Lower lobe of right lung (tissue), 2 donors: ENCODE measurements at places on chromosomes 12 and 14.
A peak's percentile ranks its signal among the peaks of the same experiment; 100 is the strongest.

GRCh38 chr14:34000396-34000795 lies 49.5 kb upstream of the EGLN3 start:
- DNase-seq = no peak

DNA sequence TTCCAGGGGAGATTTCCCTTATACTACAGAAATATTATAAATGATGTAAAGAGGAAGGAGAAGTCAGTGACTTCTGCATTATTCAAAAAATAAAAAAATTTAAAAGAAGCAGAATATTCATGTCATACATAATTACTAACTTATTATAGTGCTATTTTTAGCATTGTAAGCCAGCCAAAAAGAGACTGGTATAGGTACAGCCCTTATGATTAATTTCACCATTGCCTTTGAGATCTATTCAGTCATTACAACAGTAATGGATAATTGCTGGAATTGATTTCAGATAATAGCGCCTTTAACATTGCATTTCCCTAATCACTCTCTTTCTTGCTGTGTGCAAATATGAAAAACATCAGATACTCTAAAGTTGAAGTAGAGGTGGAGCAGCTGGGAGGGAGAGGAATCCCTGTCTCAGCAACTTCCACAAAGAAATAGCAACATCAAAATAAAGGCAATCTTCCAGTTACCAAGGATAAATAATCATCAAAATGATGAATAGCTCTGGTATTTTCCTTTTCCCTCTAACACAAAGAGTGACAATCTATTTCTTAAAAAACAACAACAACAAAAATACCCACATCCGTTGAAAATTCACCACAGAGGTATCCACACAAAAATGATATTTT lies 71.8 kb upstream of the OVCH1 start:
- no peak for DNase-seq

DNA sequence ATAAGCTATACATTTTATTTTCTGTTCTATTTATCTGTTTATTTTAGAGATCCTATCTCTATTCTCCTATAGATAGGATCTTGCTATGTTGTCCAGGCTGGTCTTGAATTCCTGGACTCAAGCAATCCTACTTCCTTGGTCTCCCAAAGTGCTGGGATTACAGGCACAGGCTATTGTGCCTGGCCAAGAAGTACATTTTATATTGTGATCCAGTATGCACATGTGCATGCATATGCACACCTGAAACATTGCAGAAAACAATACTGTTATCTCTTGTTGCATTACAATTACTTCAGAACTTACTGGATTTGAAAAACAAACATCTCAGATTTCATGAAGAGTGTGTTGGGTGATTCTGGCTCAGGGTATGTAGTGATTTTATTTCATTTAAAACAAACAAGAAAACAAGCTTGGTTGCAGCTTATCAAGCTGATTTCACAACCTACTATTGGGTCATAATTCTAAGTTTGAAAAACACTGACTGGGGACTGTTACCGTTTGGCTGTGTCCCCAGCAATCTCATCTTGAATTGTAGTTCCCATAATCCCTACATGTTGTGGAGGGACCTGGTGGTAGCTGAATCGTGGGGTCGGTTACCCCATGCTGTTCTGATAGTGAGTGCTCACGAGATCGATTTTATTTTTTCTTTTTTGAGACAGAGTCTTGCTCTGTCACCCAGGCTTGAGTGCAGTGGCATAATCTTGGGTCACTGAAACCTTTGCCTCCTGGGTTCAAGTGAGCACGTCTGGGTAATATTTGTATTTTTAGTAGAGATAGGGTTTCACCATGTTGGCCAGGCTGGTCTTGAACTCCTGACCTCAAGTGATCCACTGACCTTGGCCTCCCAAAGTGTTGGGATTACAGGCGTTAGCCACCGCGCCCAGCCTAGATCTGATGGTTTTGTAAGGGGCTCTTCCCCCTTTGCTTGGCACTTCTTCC lies 31.3 kb downstream of the ERC1 start:
- no peak for DNase-seq

- DNase-seq = no peak
These were observed 45.3 kb downstream of the SPRING1 start for GRCh38 chr12:116692605-116693004.

- DNase-seq = no peak
These were observed 12.0 kb downstream of the PDE6H start for GRCh38 chr12:14984766-14985285.

DNA sequence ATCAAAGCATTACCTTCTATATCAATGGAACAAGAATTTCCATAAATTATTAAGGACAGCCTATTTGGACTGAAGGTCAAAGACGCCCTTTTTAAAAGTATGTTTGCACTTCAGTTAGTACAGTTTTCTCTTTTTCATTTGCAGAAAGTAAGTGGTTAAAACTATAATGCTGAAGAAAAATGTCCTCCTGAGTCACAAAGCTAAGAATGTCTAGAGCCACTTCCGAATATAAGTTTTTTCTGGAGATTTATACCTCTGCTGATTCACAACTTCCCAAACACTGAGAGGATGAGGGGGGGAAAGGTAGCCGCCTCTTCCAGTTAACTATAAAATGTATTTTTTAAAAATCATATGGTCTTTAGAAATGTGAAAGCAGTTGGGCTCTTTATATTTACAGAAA lies 84.9 kb downstream of the DUSP6 start:
- no peak for DNase-seq

GRCh38 chr14:50022661-50023060 lies 93.7 kb downstream of the VCPKMT start:
- no peak for DNase-seq

DNA sequence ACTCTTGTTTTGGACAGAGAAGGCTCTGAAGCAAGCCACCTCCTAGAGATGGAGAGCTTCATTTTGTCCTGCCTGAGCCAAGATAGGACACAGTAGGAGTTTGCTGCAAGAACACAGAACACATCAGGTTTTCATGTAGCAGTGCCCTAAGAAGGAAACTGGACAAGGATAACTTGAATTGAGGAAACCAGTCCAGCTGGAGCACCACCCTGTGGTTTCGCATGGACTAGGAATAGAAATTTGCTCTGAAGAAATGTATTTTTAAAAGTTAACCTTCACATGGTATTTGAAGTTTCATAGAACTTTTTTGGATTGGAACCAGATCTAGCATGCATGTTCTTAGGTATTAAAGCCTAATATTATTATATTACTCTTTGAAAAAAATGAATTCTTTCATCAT lies 68.8 kb downstream of the RERG start:
- DNase-seq = no peak

GRCh38 chr12:43776498-43776897 lies 17.7 kb downstream of the IRAK4 start:
- no peak for DNase-seq

DNA sequence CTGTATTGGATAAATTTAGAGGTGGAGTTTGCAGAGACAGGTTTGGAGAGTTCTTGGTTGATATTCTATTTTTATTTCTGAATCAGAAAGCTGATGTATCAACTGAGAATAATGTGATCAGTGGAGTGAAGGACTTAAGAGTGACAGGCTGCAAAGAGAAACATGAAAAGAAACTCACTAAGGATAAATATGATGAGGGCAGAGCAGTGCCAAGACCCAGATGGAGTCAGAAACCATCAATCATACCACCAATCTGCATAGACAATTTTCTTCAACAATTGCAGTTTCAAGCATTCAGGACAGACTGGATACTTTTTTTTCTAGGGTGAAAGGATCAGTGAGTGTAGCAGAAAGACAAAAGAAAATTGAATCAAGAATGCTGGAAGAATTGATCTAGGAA lies 226.7 kb upstream of the NAV3 start:
- DNase-seq = no peak

GRCh38 chr12:45214071-45214470 lies 1.8 kb upstream of the ANO6 start:
- no peak for DNase-seq

- DNase-seq = no peak
These were observed 267.7 kb upstream of the G2E3 start for GRCh38 chr14:30291216-30291615.

DNA sequence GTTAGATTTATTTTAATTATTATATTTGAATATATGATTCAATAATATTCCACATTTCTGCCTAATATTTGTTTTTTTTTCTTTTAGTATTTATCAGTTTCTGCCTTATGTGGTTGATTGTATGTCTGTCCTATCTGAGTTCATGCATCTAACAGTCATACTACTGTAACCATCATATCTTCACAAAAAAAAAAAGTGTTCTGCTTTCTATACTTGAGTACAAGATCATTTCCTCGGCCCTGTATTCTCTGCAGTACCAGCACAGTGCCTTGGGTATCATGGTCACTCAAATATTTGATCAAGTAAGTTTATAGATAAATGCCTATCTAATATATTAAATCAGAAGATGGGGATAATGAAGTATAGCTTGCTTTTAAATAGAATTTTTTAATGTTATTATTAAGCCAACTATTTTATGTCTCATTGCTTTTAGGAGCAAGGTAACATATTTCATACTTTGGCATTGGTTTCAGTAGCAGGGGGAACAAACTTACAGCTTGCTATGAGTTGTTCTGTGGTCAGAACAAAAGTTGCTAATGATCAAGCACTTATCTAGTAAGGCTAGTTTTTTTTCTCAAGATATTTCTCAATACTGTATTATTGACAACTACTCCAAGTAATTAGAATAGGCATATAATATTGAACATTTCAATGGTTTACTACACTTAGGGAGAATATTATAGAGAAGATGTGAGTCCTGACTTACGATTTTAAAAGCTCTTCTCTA lies 290.5 kb upstream of the FBXO33 start:
- no peak for DNase-seq

DNA sequence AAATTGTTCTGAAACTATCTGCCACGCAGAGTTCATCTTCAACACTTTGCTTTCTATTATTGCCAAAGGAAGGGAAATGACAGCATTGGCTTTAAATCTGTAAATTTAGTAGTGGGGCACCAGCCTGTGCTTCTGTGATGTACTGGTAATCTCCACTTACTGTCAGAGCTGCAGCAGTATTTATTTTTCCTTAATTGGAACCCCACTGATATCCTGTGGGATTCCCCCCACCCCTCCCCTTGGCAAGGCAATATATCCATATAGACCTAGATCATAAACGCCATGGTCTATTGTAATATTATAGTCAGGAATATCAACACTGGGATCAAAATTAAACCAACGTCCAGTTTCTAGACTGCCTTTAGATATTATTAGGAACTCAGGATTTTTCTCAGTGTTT lies 96.7 kb downstream of the RMST start:
- DNase-seq = no peak

- DNase-seq = no peak
These were observed 28.3 kb downstream of the NGB start for GRCh38 chr14:77242752-77243151.

GRCh38 chr12:125983094-125983783 lies 918.0 kb downstream of the AACS start:
- DNase-seq = peak; percentile 53

DNA sequence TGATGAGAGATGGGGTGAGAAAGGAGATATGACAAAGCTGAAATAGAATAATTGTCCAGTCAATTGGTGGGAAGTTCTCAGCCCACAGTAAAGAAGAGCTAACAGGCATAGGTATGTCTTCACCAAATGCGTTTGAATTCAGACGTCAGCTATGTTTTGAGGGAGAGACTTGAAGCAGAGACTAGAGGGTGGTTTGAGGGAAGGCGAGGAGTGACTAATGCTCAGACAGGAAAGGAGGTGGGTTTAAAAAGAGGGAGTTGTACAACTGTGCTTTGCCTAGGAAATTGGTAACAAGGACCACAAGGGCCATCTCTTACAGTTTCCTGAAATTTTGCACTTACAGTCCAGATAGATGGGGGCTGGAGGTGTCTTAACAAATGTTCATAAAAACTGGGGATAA lies 6.4 kb downstream of the JKAMP start:
- no peak for DNase-seq

- DNase-seq = no peak
These were observed 79.2 kb upstream of the PTHLH start for GRCh38 chr12:28051516-28052354.

DNA sequence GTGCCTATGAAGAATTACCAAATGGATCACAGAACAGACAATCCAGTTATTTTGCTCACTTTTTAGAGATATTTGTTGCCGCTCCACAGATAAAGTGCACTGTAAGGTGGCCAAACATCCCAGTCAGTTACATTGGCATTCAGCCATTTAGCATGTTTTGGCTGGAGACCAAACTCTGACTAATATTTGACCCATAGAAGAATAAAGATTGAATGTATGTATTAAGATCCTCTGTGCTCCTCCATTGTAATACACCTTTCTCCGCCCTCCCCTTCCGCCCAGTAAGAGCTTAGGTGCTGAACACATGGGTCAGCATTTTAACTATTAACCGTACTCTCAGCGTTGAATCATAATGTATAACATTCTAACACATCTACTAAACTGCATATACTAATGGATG lies 163.4 kb downstream of the ANO6 start:
- DNase-seq = no peak

GRCh38 chr12:81401241-81401640 lies 323.4 kb downstream of the ACSS3 start:
- DNase-seq = no peak

- DNase-seq = no peak
These were observed 194.8 kb downstream of the SLC41A2 start for GRCh38 chr12:104763168-104763805.

GRCh38 chr14:66652525-66653106 lies 144.7 kb downstream of the GPHN start:
- DNase-seq = no peak

DNA sequence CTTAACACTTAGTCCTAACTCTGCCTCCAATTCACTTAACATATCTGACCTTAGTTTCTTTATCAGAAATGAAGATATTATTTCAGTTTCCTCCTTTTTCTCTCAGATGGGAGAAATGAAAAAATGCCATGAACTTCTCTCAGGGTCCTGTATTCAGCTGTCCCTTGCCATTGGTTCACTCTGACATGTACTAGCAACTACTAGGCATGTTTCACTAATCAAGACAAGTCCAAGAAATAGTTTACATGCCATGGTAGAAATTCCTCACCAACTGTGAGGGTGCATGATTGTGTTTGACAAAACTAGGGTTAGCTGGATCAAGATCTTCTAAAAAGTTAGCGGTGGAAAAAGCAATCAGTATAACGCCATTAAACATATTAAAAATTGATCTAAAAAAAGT lies 7.0 kb upstream of the ATXN7L3B start:
- DNase-seq = no peak

GRCh38 chr12:117790198-117790597 lies 178.6 kb downstream of the KSR2 start:
- DNase-seq = no peak

- no peak for DNase-seq
These were observed 2.3 kb upstream of the MDM2 start for GRCh38 chr12:68805592-68806120.

GRCh38 chr12:67355428-67356379 lies 86.5 kb downstream of the CAND1 start:
- DNase-seq = no peak
